Tibial artery (tissue), 4 donors: ENCODE measurements at places on chromosomes 5 and 9.

DNA sequence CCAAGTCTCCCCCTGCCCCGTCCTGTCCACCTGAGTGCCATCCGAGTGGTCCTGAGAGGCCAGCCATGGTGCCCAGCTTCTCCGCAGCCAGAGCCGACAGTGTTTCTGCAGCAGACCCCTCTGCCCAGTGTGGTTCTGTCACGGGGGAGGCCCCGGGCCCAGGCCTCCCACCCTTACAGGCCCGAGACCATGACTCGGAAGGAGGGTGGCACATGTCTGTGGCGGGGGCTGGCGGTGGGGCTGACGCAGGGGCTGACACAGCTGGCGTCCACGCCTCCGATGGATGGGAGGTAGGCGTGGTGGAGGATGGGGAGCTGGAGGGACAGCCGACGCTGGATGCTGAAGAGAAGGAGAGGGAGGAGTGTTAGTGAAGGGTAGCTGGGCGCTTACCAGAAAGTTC, 35.0 kb upstream of the TBC1D2 start:
- no peak overlapping the region for H3K27ac ChIP-seq
- H3K36me3 ChIP-seq = no peaks in the 10 kb centered on the region
- no peak for DNase-seq
- no peaks in the 10 kb centered on the region for H3K4me1 ChIP-seq

DNA sequence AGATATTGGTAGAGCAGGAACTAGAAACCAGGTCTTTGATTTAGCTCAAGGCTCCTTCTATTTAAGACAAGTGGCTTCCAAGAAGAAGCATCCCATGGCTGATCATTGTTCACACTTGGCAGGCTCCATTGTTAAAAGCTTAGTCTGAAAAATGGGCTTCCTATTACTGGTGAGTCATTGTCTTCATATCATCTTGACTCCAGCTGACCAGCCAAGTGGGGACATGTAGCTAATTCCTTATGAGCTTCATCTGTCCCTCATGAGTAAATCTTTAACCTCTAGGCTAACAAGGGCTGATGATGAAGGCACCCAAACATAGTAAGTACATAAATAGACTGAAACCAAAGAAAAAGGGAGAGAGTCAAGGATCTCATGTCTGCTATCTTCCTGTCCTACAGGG, 530.3 kb upstream of the KLF4 start:
- H3K27me3 ChIP-seq = no peaks in the 10 kb centered on the region
- no peak overlapping the region for H3K4me3 ChIP-seq
- no peaks in the 10 kb centered on the region for H3K36me3 ChIP-seq
- no peak for DNase-seq
- H3K4me1 ChIP-seq = no peaks in the 10 kb centered on the region
- no peak overlapping the region for H3K27ac ChIP-seq

DNA sequence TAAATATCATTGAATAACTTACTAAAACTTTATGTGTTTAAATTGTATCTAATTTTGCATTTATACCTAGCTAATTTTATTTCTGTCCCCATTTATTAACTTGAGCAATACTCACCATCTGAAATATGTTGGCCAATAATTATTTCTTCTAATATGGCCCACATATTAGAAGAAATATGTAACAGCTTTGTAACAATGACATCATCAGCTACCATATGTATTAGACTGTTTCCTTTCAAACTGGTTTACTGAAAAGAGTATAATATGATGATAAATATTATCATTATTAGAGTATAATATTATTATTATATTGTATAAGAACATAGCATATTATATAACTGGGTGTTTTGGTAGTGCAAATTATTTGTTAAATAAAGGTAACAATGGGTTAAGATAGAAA, 220.5 kb downstream of the FBXL7 start:
- no peaks in the 10 kb centered on the region for H3K36me3 ChIP-seq
- no peak overlapping the region for H3K4me3 ChIP-seq
- DNase-seq = no peak
- no peaks in the 10 kb centered on the region for H3K27me3 ChIP-seq

GRCh38 chr5:135308245-135308644, 90.8 kb downstream of the MACROH2A1 start:
- no peak overlapping the region for H3K27ac ChIP-seq
- no peaks in the 10 kb centered on the region for H3K27me3 ChIP-seq
- no peak for DNase-seq
- no peaks in the 10 kb centered on the region for H3K4me1 ChIP-seq
- no peak overlapping the region for H3K4me3 ChIP-seq
- H3K36me3 ChIP-seq = no peaks in the 10 kb centered on the region

- H3K36me3 ChIP-seq = no peaks in the 10 kb centered on the region
- H3K27me3 ChIP-seq = no peaks in the 10 kb centered on the region
- no peaks in the 10 kb centered on the region for H3K4me1 ChIP-seq
Measured at GRCh38 chr9:71524996-71525580, 243.2 kb downstream of the CEMIP2 start.

DNA sequence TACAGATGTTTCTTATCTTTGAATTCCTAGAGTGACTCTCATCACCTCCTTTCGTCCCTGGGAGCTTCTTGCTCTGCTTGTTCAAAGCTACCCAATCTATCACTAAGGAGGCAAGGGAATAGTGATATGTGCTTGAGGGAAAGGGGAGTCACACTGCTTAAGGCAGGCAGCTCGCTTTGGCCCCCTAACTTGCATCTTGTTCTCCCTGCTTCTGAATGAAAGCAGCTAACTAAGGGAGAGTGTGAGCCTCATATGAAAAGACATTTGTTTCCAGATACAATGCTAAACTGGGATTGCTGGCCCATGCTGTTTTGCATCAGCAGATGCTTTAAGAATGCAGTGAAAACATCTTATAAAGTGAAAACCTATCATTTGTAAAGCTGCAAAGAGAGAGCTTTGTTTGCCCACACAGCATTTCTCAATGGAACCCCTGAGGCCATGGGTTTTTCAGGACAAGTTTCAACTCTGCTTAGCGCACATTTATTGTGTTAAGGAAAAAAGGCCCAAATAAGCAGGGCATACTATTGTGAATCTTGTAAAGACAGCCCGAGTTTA, 367.9 kb upstream of the ADAMTSL1 start:
- H3K36me3 ChIP-seq = no peaks in the 10 kb centered on the region
- H3K27me3 ChIP-seq = no peaks in the 10 kb centered on the region
- no peaks in the 10 kb centered on the region for H3K4me1 ChIP-seq
- no peak overlapping the region for H3K27ac ChIP-seq
- H3K4me3 ChIP-seq = no peak overlapping the region

DNA sequence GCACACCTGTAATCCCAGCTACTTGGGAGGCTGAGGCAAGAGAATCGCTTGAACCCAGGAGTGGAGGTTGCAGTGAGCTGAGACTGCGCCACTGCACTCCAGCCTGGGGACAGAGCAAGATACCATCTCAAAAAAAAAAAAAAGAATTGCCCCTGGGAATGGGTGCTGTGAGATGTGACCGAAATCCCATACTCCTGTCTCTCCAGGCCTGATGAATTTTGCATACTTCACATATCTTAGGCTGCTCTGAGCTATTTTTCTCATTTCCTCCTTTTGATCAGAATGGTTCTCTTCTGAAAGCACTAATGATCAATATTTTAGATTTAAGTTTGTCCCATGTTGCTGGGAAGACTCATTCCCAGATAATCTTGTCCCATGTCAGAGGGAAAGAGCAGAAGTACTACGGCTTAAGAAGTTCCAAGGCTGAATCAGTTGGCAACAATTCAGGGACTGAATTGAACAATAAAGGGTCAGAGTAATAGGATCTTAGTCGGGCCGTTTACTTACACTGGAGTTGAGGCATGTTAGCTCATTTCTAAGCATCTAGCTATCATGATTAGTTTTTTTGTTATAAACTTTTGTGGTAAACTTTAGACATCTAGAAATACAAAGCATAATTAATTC, 44.2 kb upstream of the TENT2 start:
- H3K4me1 ChIP-seq = no peaks in the 10 kb centered on the region
- no peak for DNase-seq
- H3K36me3 ChIP-seq = no peaks in the 10 kb centered on the region
- H3K4me3 ChIP-seq = no peak overlapping the region
- no peak overlapping the region for H3K27ac ChIP-seq
- H3K27me3 ChIP-seq = peaks cover 3% of the 10 kb centered on the region

DNA sequence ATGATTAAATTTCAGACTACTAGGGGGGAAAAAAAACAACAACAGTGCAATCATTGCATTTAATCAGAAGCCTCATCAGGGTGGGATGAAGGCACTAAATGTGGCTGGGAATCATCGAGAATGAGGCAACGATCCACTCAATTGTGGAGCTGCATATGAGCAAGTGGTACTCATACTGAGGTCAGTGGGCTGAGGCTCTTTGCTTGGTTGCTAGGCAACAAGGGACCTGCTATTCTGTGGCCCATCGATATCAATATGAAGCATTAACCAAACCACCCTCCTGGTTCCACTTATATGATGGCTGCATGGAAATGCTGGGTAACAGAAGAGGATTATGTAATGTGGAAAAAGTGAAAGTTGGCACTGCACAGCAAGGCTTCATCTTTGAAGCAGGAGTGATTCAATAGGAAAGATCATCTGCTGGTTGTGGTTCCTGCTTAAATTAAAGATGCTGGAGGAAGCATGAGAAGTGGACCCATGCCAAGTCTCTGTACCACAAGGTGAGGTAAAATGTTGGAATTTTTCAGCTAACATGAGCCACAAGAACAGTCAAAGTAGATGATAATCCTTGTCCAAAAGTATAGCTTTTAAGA, 159.8 kb upstream of the HMHB1 start:
- H3K27me3 ChIP-seq = no peaks in the 10 kb centered on the region
- no peaks in the 10 kb centered on the region for H3K36me3 ChIP-seq
- DNase-seq = no peak
- no peaks in the 10 kb centered on the region for H3K4me1 ChIP-seq
- H3K27ac ChIP-seq = no peak overlapping the region

DNA sequence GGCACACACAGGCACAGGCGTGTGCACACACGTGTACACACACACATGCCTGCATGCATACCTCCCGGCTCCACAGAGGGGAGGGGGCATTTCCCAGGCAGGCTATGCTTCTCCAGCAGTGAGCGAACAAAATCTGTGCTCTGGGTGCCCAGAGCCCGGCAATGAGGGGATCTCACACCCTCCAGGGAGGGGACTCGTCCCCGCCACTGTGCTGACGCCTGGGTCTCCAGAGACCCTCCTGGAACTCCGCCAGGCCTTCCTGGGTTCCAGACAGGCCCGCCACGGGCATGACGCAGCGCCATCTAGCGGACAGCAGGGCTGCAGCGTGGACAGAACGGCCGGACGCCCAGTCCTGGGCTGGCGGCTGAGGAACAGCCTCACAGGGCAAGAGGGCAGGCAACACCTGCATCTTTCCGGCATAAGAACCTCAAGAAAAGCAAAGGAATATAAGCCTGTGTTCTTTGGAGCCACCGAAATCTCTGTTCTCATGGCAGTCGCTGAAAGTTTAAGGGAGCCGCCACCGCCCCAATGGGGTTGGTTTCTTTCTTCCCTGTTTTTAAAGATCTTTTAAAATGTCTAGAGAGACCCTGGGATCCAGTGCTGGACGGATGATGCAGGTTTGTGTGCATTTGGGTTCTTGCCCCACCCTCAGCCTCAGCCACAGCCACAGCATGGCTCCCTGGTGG, 135.6 kb upstream of the PPP1R26 start:
- DNase-seq = no peak
- no peaks in the 10 kb centered on the region for H3K36me3 ChIP-seq
- H3K4me3 ChIP-seq = no peak overlapping the region
- H3K27me3 ChIP-seq = peaks cover 98% of the 10 kb centered on the region
- H3K27ac ChIP-seq = no peak overlapping the region

- no peaks in the 10 kb centered on the region for H3K27me3 ChIP-seq
- H3K4me1 ChIP-seq = no peaks in the 10 kb centered on the region
- no peak overlapping the region for H3K4me3 ChIP-seq
Measured at GRCh38 chr5:146687630-146688029, 171.6 kb upstream of the GPR151 start.

- no peaks in the 10 kb centered on the region for H3K4me1 ChIP-seq
- H3K27ac ChIP-seq = no peak overlapping the region
- H3K36me3 ChIP-seq = no peaks in the 10 kb centered on the region
- no peaks in the 10 kb centered on the region for H3K27me3 ChIP-seq
- no peak overlapping the region for H3K4me3 ChIP-seq
- DNase-seq = no peak
Measured at GRCh38 chr9:34892886-34893285, 65.2 kb upstream of the PHF24 start.
